ENCODE measurements at places on chromosomes 5 and 9.
A peak's percentile ranks its signal among the peaks of the same experiment; 100 is the strongest.

- no peak for DNase-seq
These were observed 340.3 kb downstream of the CYLC2 start for GRCh38 chr9:103335461-103335860.

DNA sequence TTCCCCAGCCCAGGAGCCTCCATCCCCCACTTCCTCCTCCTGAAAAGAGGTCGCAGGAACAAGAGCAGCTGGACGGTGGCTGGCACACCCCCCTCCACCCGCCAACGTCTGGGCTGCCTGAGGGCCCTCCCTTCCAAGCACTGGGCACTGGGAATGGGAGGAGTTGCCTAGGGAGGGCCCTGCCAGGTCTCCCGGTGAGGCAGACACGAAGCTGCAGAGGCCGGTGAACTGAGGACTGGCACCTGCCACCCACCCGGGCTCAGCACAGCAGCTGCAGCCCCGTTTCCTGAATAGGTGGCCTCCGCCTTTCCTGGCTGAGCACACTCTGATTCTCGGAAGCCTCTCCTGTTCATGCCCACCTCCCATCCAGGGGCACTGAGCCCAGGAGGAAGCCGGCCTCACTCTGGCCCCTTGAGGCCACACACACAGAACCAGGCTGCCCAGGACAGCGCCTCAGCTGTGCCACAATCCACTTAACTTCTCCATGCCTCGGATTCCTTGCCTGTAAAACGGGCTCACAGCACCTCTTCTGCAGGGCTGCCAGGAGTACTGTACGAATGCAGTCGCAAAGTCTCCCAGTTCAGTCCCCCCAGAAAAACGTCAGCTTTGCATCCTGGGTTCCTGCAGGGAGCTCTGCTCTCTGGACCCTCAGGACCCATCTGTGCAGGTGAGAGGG is 1.3 kb downstream of the NPDC1 start:
- DNase-seq = peak; percentile 41

GRCh38 chr9:80251778-80252177 is 680.0 kb downstream of the TLE4 start:
- no peak for DNase-seq

DNA sequence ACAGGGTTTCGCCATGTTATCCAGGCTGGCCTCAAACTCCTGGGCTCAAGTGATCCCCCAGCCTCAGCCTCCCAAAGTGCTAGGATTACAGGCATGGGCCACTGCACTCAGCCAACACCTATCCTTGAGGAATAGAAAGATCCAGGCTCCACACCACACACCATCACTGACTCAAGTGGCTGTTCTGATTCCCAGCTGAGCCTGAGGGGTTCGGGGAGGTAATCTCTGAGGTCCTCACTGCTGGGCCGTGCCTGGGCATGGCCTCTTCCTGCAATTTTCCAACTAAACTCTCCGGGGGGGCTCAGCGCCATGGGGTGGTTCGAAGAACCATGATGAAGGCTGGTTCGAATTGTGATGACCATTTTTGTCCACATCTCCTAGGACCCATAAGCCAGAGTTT is 31.0 kb upstream of the IL17B start:
- DNase-seq = no peak

DNA sequence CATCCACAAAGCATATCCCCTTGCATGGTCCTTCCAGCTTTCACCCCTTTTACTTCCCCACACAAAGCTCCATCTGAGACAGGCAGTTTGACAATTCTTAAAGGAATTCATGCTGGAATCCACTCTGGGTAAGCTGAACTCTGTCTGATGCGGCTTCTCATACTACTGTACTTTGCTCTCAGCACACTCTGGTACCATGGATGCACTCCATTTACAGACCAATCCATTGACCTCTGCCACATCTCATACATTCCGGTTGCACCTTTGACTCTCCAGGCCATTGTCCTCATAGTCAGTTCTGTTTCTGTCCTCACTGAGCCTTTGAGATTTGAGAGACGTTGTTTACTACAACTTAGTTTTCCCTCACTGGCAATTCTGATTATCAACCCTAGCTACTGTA is 12.2 kb downstream of the SPATA9 start:
- no peak for DNase-seq

- peak; percentile 41 for DNase-seq
These were observed 64.0 kb upstream of the FYB1 start for GRCh38 chr5:39283231-39283818.

- DNase-seq = no peak
These were observed 109.0 kb downstream of the FAM174A start for GRCh38 chr5:100644185-100644584.

- DNase-seq = no peak
These were observed 729 bp upstream of the RORB start for GRCh38 chr9:74496406-74496805.

GRCh38 chr9:111197256-111197655 is 132.8 kb downstream of the OR2K2 start:
- no peak for DNase-seq

DNA sequence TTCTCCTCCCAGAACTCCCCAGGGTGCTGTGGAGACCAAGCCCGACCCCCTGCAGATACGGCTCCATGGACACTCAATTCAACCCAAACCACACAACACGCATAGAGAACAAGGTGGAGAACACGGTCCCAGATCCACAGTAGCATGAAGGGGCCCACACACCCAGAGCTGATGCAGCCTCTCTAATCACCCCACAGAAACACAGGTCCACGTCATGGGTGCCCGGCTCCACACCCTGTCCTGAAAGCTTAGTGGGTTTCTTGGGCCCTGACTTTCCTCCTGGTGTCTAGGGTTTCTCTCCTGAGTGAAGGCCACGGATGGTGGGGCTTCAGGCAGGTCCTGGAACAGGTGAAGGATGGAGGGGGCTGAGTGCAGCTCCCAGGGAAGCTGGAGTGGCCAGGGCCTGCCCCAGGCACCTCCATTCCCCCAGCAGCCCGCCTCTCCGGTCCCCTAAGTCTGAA is 1.5 kb upstream of the SLC23A1 start:
- no peak for DNase-seq

DNA sequence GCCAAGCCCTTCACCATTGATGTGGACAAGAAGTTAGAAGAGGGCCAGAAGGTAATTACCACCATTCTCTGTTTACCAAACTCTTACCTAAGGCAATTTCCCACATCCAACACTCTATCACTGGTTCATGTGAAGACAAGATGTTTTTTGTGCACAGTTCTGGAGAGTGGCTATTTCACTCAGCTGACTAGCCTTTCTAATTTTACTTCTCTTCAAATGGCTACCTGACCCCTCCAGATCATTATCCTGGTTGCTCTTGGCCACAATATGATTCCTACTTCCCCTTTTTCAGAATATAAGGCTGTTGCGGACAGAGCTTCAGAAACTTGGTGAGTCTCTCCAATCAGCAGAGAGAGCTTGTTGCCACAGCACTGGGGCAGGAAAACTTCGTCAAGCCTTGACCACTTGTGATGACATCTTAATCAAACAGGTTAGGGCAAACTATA is 7.1 kb downstream of the KIF20A start:
- no peak for DNase-seq

GRCh38 chr9:105963343-105964099 is 269.2 kb downstream of the TMEM38B start:
- no peak for DNase-seq

GRCh38 chr5:102411-103043 is 10.6 kb downstream of the PLEKHG4B start:
- no peak for DNase-seq

- no peak for DNase-seq
These were observed 713.9 kb downstream of the EFNA5 start for GRCh38 chr5:106956886-106957285.

- peak; percentile 6 for DNase-seq
These were observed 82.2 kb downstream of the PRELID2 start for GRCh38 chr5:145752947-145753346.

GRCh38 chr5:157359356-157360055 is 93.6 kb downstream of the CYFIP2 start:
- no peak for DNase-seq

- no peak for DNase-seq
These were observed 17.2 kb downstream of the PAM start for GRCh38 chr5:102772273-102772672.

DNA sequence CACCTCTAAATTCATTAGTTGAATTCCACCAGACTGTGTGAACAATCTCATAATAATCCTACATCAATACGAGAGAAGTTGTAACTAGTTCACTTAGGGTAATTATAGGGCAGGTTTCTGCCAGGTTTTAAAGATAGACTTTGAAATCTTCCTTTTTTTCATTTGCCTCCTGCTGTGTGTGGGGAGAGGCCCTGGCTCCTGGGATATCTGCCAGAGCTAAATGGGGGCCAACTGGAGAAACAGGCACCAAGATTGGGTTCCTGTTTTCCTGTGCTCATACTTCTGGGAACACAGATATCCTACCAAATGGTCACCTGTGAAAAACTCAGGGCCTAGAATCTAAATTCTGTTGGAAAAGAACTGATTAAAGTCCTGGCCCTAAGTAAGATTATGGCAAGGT is 42.3 kb downstream of the SH3RF2 start:
- no peak for DNase-seq

- peak; percentile 44 for DNase-seq
These were observed 55.4 kb upstream of the TBC1D2 start for GRCh38 chr9:98310752-98311392.

DNA sequence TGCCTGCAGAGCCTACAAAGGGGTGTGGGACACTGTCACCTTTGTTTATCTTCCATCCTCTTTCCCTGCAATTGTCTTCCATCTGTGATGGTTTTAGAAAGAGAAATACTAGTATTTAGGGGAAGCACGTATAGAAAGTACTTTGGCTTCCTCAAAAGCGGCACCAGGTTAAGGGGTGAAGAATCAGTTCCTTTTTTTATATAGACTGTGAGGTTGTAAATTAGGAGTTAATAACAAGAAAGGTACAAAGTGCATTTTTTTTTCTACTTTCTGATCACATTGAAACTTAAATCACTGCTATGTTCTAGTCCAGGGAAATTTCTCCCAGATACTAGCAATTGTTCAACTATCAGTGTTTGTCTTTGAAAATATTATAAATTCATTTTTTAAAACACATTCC is 219.3 kb downstream of the CEMIP2 start:
- no peak for DNase-seq

- DNase-seq = no peak
These were observed 48.7 kb upstream of the C5orf47 start for GRCh38 chr5:173940269-173940668.

DNA sequence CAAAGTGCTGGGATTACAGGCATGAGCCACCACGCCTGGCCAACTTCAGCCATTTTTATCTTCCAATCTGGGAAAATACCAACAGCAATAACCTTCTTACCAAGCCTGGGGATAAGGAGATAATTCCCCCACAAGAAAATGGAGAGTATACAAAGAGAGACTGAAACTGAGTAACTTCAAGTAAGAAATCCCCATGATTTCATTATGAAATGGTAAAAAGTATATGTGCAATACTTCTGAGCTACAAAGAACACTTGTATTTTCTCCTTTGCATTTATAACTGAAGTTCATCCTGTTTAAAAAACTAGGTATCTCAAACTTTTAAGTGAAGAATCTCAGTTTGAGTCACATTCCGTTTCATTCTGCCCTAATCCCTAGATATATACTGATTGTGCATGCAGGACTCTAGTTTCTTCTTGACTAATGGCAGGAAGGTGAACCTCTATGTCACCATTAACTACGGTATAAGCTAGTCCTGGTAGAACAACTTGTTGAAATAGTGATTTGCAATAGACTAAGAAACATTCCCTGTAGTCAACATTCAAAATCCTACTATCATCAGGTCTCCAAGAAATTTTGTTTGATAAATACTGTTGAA is 2071.4 kb downstream of the MAT2B start:
- DNase-seq = no peak

Measured in hepatic stellate cell (primary cell).